ENCODE measurements at places on chromosomes 13 and 19.

GRCh38 chr13:88958821-88959220 is 1287.7 kb downstream of the SLITRK5 start:
- DNase-seq, result no peak

DNA sequence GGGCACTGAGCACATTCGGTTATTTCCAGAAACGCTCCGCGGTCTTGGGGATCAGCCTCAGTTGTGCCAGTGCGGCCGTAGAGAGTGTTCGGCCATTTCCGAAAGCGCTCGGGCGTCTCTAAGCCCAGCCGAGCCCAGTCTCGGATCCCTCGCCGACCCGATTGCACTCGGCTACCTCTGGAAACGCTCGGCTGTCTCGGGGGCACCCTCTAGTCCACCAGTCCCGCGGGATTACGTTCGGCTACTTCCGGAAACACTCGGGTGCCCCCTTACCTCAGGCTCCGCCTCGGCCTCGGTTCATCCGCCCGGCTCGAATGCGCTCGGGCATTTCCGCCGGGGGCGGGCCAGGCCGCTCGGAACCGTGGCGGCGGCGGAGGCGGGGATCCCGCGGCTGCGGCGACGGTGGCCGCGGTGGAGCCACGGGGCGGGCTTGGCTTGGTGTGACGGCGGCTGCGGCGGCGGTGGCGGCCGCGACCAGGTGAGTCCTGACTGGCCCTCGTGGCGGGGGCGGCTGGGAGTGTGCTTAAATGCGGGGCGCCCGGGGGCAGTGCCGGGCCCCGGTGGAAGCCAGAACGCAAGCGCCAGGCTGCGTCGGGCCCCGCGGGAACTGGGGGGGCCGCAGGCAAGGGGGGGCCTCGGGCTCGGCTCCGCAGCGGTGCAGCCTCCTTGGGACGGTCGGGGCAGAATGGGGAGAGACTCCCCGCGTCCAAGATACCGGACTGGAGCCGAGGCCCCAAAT is at the start of gene PIK3R2:
Gene PIK3R2, plus strand, starts transcription at position 347 of the 739 bp plus-strand sequence. CDS start 2,717 bp downstream, outside the sequence.
- peak; percentile 99 for DNase-seq

GRCh38 chr19:42362342-42362741 is 27.8 kb downstream of the CNFN start:
- DNase-seq, result no peak

DNA sequence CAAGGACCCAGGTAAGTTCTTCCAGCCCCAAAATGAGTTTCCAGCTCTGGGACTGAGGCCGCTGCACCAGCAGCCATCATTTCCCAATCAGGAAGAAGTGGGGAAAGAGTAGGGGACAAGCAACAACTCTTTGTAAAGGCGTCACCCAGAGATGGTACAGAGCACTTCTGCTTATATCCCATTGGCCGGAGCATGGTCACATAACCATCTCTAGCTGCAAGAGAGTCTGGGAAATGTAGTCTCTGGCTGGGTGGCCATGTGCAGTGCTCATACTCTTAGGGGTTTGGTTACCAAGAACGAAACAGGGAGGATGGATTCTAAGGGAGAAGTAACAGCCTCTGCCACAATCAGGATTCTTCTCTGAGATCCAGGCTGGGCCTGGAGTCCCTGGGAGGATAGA is 26.3 kb downstream of the CKM start:
- DNase-seq, result no peak

- no peak for DNase-seq
These were observed 772.5 kb upstream of the SLITRK1 start for GRCh38 chr13:84654654-84655275.

GRCh38 chr19:38721979-38722773 is 22.1 kb downstream of the CAPN12 start:
- peak; percentile 87 for DNase-seq

- no peak for DNase-seq
These were observed 379.8 kb downstream of the DLEU7 start for GRCh38 chr13:50463719-50464118.

DNA sequence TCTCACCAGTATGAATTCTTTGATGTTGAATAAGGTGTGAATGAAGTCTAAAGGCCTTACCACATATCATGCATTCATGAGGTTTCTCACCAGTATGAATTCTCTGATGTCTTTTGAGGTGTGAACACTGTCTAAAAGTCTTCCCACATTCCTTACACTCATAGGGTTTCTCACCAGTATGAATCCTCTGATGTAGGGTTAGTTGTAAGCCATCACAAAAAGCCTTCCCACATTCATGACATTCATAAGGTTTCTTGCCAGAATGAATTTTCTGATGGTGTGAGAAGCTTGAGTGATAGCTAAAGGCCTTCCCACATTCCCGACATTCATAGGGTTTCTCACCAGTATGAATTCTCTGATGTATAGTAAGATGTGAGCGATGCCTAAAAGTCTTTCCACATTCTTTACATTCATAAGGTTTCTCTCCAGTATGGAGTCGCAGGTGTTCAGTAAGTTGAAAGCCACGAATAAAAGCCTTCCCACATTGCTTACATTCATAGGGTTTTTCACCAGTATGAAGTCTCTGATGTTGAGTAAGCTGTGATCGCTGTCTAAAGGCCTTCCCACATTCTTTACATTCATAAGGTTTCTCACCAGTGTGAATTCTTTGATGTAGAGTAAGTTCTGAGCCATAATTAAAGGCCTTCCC is 27.7 kb downstream of the ZNF461 start:
- DNase-seq, result no peak

- no peak for DNase-seq
These were observed 3.2 kb downstream of the ATP4A start for GRCh38 chr19:35560271-35560670.

DNA sequence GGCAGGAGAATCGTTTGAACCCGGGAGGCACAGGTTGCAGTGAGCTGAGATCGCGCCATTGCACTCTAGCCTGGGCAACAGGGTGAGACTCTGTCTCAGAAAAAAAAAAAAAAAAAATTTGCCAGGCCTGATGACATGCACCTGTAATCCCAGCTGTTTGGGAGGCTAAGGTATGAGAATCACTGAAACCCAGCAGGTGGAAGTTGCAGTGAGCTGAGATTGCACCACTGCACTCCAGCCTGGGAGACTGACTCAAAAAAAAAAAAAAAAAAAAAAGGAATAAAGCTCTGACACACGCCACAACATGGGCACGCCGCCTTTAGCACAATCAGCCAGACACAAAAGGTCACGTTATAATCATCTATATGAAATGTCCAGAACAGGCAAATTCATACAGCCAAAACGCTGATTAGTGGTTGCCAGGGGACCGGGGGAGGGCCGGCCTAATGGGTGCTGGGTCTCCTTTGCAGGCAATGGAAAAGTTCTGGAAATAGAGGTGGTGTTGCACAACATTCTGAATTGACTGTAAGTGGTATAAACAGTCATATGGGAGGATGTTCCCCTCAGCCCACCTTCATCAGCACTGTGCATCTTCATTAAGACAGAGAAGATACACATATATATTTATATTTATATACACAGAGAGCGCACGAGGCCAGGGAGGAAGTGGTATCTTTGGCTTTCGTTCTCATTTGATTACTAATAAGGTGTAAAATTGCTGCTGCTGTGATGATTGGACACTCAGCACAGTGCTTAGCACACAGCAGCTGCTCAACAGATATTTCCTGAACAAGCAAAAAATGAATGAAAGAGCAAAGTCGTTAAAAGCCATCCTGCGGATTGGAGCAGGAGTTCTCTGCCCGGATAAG is 3.8 kb downstream of the HSPBP1 start:
- no peak for DNase-seq

- DNase-seq, result no peak
These were observed 7.2 kb downstream of the RNU6-9 start for GRCh38 chr19:900302-901111.

GRCh38 chr19:46449228-46449627 is 20.5 kb upstream of the PNMA8C start:
- no peak for DNase-seq

- no peak for DNase-seq
These were observed 1063.0 kb upstream of the ATXN8OS start for GRCh38 chr13:69044629-69045028.

- DNase-seq, result no peak
These were observed 59.4 kb upstream of the FARP1 start for GRCh38 chr13:98083507-98083906.

- DNase-seq, result no peak
These were observed 27.5 kb downstream of the VRK3 start for GRCh38 chr19:49997709-49998108.

- DNase-seq, result no peak
These were observed 23.5 kb upstream of the LAIR1 start for GRCh38 chr19:54387991-54388801.

GRCh38 chr19:55649268-55650125 is 1.5 kb downstream of the CCDC106 start:
- DNase-seq, result no peak

GRCh38 chr19:15297416-15298224 is 34.7 kb downstream of the BRD4 start:
- no peak for DNase-seq

GRCh38 chr19:33784432-33784831 is 12.2 kb upstream of the KCTD15 start:
- no peak for DNase-seq

- DNase-seq, result no peak
These were observed 27.6 kb downstream of the SLAIN1 start for GRCh38 chr13:77725071-77725470.

DNA sequence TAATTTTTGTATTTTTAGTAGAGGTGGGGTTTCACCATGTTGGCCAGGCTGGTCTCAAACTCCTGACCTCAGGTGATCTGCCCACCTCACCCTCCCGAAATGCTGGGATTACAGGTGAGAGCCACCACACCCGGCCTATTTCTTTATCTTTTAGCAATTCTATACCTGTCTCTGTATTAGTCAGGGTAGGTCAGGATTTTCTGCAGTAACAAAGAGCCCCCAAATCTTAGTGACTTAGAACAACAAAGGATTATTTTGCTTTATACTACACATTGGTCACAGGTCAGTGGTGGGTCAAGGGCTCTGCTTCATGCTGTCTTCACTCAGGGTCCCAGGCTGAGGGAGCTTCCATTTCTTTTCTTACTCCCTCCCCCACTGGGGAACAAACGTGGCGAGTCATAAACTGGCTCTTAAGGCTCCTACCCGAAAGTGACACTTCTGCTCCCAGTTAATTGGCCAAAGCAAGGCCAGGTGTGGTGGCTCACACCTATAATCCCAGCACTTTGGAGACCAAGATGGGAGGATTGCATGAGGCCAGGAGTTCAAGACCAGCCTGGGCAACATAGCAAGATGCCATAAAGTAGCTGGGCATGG is 6.8 kb downstream of the ITPKC start:
- DNase-seq, result no peak

- no peak for DNase-seq
These were observed 227.4 kb downstream of the DLEU7 start for GRCh38 chr13:50616101-50616500.

DNA sequence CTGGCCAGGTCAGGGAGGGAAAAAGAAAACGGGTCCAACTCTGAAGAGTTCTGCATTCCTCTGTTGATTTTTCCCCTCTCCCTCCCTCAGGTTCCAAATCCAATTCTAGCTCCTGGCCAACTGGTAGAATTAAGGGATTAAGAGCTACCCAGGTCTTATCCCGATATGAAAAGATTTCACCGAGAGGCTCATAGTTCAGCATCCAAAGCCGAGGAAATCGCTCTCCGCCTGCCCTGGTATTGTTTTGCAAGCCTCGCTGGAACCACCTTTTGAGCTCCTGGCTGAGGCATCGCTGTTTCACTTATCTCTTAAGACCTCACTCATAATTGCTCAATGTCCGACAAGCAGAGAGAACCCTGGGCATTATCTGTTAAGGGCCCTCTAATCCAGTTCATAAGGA is 180.4 kb downstream of the URI1 start:
- DNase-seq, result no peak

GRCh38 chr13:113260996-113261395 is 36.0 kb upstream of the LAMP1 start:
- no peak for DNase-seq

GRCh38 chr19:42153672-42154433 is 21.6 kb upstream of the POU2F2 start:
- no peak for DNase-seq

GRCh38 chr19:10784257-10784656 is 51.8 kb downstream of the TMED1 start:
- peak; percentile 18 for DNase-seq

DNA sequence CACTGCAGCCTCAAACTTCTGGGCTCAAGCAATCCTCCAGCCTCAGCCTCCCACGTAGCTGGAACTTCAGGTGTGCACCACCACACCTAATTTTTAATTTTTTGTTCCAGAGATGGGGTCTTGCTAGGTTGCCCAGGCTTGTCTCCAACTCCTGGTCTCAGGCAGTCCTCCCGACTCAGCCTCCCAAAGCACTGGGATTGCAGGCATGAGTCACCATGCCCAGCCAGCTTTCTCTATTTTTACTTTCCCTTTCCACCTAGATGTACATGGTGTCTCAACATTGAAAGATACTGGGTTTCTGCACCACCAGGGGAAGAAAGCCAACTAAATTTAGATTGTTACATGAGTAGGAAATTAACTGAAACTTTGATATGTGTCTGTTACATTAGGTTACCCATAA is 13.8 kb upstream of the ZNF846 start:
- no peak for DNase-seq
